ENCODE measurements at places on chromosomes 2 and 18.

DNA sequence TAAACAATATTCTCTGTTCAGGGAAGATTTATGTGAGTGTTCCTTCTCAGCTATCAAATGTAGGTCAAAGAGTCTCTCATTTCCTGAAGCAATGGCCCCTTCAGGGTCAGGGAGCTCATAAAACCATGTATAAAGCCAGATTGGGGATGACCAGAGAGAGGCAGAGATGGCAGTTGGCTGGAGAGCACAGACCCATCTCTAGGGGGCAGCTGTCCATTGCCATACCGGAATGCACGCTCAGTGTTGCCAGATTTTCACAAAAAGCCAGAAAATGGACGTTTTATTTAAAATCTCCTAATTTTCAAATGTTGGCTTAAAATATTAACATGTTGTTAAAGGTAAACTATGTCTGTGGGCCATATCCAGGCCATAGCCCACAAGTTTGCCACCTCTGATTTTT lies 1920.7 kb upstream of the CELF4 start:
- no peak for DNase-seq

GRCh38 chr2:18396329-18397010 lies 164.0 kb downstream of the RDH14 start:
- DNase-seq = no peak

DNA sequence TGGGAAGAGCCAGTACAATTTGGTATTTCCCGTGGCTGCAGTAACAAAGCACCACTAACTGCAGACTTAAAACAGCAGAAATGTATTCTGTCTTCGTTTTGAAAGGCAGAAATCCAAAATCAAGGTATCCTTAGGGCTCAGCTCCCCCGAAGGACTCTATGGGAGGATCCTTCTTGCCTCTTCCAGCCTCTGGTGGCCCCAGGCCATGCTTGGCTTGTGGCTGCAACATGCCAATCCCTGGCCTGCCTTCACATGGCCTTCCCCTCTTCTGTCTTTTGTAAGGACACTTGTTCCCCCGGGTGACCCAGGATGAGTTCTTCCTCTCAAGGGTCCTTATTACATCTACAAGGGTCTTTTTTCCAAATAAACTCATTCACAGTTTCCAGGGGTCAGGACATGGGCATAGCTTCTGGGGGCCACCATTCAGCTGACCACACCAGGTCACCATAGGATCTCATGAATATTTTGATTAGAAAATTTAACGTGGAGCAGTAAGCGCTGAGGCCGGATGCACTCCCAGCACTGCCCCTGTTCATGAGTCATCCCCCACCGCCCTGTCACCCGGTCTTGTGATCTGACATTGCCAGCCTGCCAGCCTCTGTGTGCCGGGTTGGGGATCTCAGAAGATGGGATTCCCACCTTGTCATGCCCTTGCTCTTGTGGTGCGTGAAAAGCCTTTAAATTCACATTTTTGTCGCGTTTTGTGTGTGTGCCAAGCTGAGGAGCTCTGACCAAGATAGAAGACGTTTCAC lies 61.2 kb upstream of the B3GNT7 start:
- DNase-seq = no peak

- no peak for DNase-seq
Measured at GRCh38 chr2:217409949-217410680, 550.3 kb upstream of the TNP1 start.

GRCh38 chr2:24691806-24692205 lies 101.4 kb downstream of the PTRHD1 start:
- DNase-seq = no peak
